Right lung (tissue), 10 donors: ENCODE measurements at places on chromosomes 7 and 10. TPM values are rescaled to one million over a fixed set of nuclear protein-coding genes. Genes with fewer than 3 reads are reported as not detected.

DNA sequence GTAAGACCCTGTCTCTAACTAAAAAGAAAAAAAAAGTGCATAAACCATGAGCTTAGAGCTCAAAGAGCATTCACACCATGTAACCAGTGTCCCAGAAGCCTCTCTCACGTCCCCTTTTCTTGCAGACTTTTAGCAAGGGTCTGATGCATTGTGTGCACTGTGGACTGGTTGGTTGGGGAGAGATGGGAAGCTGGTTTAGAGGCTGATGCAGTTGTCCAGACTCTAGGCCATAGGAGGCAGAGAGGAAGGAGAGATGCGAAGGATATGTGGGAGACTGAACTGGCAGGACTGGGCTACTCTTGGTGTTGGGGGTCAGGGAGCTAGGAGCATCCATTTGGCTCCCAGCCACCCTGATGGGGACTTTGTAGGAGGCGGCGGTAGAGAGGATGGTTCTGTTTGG lies 1.8 kb downstream of the SSC4D start:
- no peak for DNase-seq

UCMA gene
- not detected for polyA plus RNA-seq

NUTM2A gene
- polyA plus RNA-seq = 4.1 TPM

DNA sequence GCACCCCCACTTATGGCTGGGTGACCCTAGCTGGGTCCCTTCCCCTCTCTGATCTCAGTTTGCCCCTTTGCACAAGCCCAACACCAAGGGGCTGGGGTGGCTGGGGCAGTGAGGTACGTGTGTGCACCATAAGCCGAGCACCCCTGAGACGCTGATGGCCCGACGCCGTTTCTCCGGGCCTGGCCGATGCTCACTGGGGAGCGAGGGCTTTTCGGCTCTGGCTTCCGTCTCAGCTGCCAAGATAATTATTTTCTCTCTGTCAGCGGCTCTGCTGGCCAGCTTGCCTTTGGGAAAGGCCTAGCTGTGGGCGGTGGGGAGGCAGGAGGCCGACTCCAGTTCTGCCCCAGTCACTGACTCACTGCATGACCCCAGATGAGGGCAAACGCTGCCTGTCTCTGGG lies 91.0 kb downstream of the ZMIZ1 start:
- DNase-seq = no peak

- DNase-seq = no peak
These were observed 21.6 kb upstream of the ERCC6 start for GRCh38 chr10:49560526-49560925.

GRCh38 chr7:42392826-42393225 lies 155.8 kb upstream of the GLI3 start:
- no peak for DNase-seq

GRCh38 chr10:59905066-59905730 lies 1.2 kb downstream of the CCDC6 start:
- peak; percentile 31 for DNase-seq

DNA sequence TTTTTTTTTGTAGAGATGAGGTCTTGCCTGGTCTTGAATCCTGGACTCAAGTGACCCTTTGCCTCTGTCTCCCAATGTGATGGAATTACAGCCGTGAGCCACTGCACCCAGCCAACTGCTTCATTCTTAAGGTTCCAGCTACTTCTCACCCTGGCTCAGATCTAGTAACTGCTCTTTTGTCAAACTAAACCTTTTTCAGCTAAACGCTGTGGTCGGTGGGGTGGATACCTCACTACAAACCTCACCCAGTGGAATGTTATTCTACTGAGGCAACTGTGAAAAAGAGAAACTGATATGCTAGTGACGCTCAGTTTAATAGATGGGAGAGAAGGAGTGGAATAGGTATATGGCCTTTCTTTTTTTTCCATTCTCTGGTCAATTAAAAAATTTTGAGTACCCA lies 1.7 kb upstream of the MRLN start:
- no peak for DNase-seq

PRF1 gene
- 5.2 TPM for polyA plus RNA-seq

DNA sequence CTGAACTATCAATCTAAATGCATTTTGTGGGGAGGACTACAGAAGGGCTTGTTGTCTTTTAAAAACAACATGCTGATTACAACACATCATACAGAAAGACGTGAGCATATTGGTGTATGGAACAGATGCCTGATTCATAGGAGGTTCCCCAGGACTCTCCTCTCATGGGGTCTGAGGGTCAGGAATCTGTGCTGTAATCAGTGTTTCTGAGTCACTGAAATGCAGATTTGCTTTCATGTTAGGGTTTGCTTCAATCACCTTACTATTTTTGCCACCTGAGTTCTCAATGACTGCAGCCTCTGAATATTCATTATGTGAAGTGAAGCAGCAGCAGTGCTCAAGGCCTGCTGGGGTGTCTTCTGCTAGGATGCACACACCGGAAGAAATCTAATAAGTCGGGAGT lies 550 bp upstream of the ANK3 start:
- no peak for DNase-seq

MMD2 gene
- not detected for polyA plus RNA-seq

SPDYE11 gene
- 0.56 TPM for polyA plus RNA-seq

DNA sequence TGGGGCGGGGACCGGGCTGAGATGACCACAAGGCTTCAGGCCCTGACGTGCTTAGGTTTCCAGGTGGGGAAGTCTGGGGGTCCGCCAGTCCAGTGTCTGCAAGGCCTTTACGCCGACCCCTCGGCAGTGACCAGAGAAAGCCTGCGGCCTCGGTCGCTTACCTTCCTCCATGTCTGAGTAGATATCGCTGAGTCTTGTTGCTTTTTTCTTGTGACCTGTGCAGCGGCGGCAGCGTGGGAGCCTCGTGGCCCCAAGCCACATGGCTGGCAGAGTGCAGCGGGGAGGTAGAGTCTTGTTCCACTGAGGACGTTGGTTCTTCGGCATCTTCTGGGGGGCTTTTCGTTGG lies 329 bp downstream of the NOLC1 start:
- no peak for DNase-seq

DNA sequence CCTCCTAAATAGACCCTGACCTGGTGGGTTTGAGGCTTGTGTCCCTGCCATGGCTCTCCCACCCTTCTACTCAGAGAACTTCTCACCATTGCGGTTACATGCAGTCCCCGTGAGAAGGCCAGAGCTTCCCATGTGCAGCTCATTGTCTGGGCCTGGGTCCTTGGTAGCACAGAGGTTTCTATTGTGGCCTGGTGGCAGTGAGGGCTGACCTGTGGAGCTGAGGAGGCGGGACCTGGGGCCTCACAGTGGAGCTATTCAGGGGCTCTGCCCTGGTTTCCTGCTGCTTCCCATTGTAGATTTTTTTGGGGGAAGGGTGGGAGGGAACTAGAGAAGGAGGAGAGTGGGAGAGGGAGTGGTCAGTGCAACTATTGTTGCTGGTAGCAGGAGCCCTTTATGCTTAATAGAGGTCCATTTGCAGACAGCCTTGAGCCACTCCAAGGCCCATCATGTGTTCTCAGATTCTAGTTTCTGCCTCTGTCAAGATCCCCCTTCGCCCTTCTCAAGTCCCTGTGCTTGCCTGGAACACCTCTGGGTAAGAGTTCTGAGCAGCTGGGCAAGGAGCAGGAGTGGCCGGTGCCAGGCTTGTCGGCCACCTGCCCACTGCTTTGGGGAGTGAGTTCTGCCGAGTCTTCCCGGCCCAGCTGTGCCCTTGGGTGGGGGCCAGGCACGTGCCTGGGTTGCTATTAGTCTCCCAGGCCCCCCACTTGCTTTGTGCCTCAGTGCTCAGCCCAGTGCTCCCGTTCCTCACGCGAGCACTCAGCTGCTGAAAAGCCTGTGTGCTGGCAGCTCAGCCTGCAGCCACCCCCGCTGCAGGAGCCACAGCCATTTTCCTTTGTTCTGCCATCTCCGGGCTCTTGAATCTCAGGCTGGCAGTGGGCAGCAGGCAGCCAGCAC lies 10.7 kb downstream of the TSPAN14 start:
- no peak for DNase-seq

DNA sequence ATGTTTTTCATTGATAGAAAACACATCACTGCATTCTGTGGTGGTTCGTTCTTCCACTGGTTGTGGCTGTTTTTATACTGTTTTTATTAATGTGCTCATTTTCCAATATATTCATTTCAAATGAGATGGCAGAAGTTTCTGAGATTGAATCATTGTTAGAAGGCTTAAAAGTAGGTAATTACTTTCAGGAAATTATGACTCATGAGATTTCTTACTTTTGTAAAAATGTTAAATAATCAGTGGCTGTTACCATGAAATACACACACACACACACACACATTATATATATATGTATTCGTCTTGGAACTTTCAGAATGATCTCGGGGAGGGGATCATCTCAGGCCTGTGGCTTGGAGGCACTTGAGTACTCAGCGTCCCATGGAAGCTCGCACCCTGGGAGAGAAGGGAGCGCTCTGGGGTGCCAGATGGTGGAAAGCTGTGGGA lies 66.1 kb downstream of the ZMYND11 start:
- DNase-seq = no peak

DNA sequence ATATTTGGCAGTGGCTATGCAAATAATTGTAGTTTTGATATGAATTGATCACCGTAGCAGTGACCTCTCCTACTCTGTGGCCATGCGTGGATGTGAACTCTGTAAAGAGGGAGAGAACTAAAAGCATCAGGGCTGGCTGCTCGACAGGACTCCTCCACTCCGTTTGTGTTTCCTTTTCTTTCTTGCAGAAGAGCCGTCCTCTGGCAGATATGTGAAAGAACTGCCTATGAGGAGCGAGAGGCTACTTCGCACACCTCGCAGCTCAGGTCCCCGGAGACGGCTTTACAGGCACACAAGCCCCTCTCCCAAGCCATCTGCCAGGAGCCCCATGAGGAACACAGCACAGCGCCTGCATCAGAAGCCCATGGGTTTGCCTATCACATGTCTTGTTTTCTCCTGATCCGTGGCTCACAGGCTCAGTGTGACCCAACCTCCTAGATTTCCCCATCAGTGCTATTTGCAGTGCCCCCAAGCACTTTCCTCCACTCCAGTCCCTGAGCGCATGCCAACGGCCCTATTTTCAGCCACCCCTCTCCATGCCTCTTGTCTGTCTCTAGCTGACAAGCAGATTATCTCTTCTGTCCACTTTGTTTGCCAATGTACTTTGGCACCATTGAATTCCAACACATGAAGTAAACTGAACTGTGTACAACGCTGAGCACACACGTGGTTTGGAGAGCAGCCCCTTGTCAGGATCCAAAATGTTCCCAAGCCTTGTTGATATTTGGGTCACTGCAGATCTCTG lies 164.3 kb upstream of the AKR1E2 start:
- DNase-seq = no peak

- DNase-seq = no peak
These were observed 53.1 kb downstream of the PTEN start for GRCh38 chr10:87916515-87916914.

DNA sequence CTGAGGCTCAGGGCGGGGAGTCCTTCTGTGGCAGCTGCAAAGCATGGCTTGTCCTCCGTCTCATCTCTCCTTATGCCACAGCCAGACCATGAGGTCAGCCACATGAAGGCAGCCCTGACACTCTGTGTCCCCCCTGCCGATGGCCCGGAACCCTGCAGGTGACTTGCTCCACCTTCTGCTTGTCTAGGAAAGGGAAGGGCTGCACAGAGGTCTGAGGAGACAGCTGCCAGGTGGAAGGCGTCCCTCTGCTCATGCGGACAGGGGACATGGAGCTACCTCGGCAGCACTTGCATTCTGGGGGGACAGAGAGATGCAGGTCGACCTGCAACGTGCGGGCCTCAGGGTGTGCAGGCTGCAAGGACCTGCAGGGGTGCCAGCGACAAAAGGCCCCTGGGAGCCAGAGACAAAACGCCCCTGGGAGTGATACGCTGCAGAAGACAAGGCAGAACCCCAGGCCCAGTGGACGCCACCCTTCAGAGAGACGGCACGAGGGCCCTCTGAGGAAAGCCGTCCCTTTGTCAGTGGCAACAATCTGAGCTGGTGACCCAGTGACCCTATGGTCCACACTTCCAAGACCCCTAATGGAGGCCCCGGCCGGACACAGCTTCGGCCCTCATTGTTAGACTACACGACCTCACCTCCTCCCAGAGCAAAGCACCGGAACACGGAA lies 205.2 kb upstream of the PPP2R2D start:
- DNase-seq = no peak

- no peak for DNase-seq
These were observed 9.7 kb downstream of the FOXL3 start for GRCh38 chr7:299628-300027.

DNA sequence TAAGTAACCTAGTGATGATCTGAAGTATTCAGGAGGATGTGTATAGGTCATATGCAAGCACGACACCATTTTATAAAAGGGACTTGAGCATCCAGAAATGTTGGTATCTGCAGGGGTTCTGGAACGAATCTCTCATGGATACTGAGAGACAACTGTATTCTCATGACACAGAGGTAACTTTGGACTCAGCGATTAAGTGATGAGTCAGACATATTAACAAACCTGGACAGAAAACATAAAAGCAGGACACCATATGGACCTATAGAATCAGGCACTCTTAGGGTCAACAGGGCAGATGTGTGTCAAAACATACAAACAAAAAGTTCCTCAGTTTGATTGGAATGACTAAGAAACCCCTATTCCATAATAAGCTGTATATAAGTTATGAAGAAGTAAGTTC lies 248.1 kb downstream of the ANKRD7 start:
- no peak for DNase-seq

SCIN gene
- 3.3 TPM for polyA plus RNA-seq

DNA sequence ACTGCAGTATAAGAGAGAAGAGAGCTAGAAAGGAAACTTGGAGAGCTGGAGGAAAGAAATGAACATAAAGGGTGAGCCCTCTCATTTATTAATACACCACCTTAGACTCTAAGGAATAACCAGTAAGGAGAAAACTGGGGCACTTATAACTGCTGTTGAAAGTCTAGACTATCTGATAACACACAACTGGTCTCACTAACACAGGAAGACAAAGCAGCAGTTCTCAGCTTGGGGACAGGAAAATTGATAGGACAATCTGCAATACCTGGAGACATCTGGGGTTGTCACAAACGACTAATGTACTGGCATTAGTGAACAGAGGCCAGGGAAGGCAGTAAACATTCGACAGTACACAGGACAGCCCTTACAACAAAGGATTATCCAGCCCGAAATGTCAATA lies 6.8 kb downstream of the ELMO1 start:
- DNase-seq = no peak

GRCh38 chr10:128122931-128123330 lies 3.3 kb downstream of the MKI67 start:
- DNase-seq = no peak
